T1000 (cell line): ENCODE measurements at places on chromosomes 2 and 18.

DNA sequence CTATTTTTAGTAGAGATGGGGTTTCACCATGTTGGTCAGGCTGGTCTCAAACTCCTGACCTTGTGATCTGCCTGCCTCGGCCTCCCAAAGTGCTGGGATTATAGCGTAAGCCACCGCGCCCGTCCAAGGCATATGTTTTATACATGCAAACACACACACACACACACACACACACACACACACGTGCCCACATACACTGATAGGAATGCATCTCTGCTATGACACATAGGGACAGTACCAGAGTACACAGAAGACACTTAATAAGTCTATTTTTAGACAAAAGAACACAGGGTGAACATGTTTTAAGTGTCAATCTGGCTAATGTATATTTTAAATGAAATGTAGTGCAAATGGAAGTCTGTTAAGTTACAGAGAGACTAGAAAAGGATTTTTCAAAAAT lies 10.7 kb upstream of the RNF103 start:
- no peak for DNase-seq

DNA sequence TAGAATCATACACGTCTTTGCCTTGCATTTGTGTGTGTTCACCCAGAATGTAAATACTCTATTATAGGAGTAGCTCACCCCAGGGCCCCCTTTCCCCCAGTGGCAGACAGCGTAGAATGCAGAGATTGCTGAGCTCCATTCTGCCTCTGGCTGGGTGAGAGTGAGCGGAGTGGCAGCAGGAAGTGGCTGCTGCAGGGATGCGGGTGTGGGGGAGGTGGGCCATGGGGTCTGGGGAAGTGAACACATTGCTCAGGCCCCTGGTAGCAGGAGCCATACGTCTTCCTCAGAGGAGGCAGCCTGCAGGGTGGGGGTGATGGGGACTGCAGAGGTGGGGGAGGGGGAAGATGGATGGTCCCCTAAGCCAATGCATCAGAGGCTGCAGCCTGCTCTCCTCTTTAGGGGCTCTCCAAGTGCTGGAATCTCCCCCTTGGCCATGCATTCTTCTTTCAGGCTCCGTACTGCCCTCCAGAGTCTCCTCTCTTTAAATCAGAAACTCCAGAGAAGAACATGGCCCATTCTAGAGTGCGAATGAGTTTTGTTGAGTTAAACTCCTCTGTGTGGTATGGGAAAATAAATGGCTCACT lies 72.2 kb downstream of the CELF4 start:
- DNase-seq, result no peak

GRCh38 chr2:26692897-26693849 lies 651 bp downstream of the KCNK3 start:
- no peak for DNase-seq

GRCh38 chr18:55114876-55115275 lies 155.6 kb upstream of the CCDC68 start:
- no peak for DNase-seq

DNA sequence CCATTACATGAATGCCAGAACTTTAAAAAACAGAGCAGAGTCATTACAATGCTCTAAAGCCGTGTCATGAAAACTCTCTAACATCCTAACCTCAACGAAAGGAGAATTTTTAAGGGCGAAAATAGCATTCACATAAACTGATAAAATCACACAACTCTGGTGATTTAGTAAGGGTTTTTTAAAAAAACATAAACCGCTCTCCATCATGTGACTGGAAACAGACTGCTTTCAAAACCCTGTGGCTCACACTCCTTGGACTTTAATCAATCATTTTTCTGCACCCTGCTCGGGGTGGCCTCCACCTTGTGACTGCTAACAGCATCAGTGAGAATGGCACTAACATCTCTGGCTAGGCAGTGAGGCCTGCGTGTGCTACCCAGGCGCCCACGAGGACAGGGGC lies 12.1 kb downstream of the DOCK10 start:
- no peak for DNase-seq

- DNase-seq, result no peak
Observed at GRCh38 chr2:4110273-4110672, 406.9 kb downstream of the DCDC2C start.

GRCh38 chr18:79424008-79424565 lies 28.4 kb downstream of the NFATC1 start:
- no peak for DNase-seq

- DNase-seq, result no peak
Observed at GRCh38 chr2:121103960-121104359, 181.0 kb downstream of the TFCP2L1 start.

DNA sequence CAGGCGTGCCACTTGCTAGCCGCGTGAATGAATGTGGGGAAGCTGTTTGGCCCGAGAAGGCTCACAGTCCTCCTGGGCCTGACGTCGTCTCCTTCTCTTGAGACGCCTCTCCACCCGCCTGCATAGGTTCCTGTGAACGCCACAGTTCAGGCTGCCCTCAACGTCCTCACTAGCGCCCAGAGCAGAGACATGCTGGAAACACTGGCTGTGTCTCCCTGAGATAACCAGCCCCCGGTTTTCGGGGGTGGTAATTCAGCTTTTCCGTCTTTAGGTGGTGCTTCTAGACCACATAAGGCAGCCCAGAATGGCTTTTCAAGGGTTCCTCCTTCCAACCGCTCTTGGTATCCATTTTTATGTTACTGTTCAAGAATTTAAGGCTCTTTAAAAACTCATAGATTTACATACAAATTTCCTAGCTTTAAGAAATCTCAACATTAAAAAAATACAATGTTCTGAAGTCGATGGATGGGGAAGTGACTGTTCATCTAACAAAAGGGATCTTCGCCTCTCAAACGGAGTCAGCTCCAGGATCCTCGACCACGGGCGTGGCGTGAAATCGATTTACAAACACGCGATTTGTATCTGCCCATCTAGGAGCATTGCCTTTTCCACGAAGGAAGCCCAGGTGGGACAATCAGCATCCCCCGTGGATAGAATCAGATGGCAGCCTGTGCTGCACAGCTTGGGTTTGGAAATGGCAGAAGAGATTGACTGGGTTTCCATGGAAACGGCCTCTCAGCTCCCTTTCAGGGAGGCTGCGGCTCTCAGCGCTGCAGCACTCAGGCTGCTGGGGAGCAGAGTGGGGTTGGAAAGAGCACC lies 110.6 kb upstream of the PXDN start:
- DNase-seq, result no peak

DNA sequence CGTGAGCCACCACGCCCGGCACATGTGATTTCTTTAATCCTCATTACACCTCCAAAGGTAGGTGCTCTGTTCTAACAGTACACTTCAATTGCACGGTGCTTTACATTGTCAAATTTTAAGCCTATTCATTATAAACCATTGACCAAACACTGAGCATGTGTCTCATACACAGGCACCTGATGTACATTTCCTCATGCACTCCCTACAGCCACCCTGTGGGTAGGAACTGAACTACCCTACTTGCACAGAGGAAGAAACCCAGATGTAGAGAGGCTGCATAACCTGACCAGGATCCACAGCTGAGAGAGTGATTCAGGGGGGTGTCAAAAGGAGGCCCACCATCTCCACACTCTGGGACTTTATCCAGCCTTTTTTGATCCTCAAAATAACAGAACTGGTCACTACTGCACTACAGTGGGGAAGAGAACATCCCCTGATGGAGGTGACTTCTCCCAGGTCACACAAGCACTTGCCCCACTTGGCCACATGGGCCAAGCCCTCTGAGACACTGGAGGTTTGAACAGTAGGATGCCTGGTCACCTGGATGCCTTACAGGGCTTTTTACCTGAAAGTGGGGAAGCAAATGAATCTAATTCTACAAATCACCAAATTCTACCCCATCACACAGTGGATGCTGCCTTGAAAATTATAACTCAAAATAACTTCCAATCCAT lies 6.9 kb upstream of the DPYSL5 start:
- DNase-seq, result no peak

GRCh38 chr18:47737956-47738355 lies 192.5 kb downstream of the SMAD2 start:
- DNase-seq, result no peak

DNA sequence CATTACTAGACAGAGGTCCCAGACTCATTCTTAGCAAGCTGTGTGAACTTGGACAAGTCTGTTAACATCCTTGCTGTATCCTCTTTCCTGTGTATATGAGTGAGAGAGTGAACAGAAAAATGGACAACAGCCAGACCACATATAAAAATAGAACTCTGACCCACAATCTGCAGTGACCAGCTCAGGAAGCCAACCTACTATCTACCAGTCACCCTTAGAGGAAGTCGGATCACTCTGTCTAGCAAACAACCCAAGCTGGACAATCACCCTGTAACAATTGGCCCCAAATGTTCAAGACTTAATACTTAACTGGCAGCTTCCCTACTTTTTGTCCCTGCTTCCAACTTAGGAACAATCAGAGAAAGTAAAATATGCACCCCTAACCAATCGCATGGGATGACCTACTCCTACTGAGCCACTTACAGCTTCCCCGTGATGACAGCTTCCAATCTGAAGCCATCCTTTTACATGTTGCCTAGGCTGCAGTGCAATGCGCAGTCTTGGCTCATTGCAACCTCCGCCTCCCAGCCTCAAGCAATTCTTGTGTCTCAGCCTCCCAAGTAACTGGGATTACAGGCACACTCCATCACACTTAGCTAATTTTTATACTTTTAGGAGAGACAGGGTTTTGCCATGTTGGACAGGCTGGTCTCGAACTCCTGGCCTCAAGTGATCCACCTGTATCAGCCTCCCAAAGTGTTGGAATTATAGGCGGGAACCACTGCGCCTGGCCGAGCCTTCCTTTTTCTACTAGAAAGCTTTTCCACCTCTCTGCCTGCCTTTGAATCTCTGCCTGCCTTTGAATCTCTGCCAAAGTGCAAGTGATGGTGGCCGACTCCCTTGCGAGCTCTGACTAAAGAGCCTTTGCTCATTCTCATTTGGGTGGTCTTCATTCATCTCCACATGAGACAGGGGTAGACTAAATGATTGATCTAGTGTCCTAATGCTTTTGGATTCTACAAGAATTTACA lies 158.3 kb upstream of the NDUFV2 start:
- DNase-seq, result no peak

DNA sequence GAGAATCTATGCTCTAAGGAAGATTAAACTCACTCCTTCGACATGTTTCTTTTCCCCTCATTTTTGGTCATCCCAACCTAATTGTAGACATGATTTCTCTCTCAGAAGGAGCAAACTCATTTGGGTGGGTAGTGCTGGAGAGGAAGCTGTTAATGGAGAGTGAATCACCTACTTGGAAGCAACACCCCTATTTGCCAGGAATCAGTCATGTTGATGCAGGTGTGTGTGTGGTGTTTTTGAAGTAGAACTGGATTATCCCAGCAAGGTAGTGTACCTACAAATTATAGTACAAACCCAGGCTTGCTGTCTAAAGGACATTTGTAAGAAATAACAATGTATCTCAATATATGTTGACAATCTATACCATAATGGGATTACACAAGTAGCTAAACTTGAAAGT lies 186.4 kb downstream of the EPHA4 start:
- no peak for DNase-seq

DNA sequence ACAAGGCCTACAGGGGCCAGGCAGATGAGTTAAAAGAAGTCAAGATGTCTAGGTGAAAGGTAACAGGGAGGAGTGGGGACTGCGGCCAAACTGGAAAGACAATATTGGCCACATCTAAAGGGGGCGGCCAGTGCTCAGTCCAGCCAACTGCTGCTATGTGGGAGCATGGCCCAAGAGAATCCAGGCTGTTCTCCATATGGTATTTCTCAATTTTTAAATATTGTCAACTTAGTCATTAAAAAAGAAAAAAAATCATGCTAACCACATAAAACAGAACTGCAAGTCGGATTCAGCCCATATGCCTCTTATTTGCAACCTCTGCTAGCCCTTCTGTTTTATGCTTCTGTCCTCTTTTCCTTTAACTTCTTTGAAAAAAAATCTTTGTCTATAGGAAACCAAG lies 14.8 kb downstream of the TRABD2A start:
- DNase-seq, result no peak

- no peak for DNase-seq
Observed at GRCh38 chr2:30351116-30351515, 95.9 kb upstream of the LCLAT1 start.

DNA sequence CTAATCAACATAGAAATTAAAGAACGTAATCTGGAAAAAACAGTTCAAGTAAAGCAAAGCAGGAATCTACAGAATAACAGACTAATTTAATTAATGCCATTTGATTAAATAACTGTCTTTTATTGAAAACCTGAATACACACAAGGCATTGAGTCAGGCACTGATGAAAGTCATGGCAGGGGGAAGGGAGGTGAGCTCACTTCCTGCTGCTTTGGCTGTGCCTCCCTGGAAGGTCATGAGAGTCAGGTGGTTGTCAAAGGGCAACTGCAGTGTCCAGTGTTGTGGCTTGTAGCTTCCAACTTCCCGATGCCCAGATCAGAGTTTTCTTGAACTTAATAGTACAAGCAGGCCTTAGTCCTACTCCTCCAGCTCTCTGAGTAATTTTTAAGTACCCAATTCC lies 180.9 kb downstream of the PID1 start:
- DNase-seq, result no peak

DNA sequence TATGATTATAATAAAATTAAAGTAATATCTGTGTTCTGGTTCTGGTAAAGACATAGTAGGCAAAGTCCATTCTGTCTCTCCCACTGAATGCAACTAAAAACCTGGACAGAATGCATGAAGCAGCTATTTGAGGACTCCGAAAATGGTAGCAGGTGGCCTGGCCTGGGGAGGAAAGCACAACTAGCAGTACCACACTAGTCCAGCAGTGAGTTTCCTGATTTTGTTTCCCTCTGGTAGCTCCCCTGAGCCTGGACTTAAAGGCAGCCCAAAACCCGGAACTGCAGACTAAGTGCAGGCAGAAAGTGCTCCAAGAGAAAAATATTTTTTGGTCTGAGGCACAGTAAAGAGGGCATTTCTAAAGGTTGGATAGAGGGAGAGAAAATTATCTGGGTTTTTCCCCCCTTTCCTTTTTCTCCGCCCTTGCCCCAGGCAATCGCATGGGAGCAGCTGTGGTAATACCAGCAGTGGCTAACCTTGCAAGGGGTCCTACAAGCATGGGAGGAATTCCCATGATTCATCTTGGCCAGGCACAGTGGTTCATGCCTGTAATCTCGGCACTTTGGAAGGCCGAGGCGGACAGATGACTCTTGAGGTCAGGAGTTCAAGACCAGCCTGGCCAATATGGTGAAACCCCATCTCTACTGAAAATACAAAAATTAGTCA lies 32.3 kb downstream of the ASXL2 start:
- no peak for DNase-seq

GRCh38 chr18:59123588-59124369 lies 15.9 kb upstream of the SEC11C start:
- DNase-seq, result peak; percentile 52

GRCh38 chr18:23066504-23067039 lies 68.7 kb upstream of the CABLES1 start:
- DNase-seq, result no peak

GRCh38 chr2:23320058-23320457 lies 64.9 kb upstream of the KLHL29 start:
- no peak for DNase-seq
